Effector memory CD4-positive, alpha-beta T cell (primary cell): ENCODE measurements at places on chromosomes 7 and 10.

DNA sequence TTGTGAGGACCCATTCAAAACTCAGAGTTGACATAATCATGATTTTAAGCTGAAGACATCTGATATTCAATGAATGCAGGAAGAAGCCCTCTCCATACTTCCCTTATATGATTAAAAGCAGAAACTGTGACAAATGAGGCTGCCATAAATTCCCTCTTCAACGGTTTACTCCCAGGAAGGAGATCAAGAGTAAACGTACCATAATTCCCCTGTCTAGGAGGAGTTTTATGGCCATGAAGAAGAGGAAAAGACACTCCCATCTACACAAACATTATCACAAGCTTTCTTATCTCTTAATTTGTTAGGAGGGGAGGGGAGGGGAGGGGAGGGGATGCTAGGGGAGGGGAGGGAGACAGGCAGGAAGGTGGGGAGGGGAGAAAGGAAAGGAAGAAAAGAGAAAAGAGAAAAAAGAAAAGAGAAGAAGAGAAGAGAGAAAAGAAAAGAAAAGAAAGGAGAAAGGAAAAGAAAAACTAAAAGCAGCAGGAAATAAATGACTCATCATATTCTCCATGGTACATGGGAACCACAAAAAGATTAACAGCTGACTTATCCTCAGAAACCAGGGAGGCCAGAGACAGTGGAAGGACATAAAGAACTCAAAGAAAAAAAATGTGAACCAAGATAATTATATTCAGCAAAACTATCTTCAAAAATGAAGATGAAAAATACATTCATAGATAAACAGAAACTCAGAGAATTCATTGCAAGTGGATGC is 121.6 kb downstream of the ALOX5 start:
- no peak for DNase-seq

DNA sequence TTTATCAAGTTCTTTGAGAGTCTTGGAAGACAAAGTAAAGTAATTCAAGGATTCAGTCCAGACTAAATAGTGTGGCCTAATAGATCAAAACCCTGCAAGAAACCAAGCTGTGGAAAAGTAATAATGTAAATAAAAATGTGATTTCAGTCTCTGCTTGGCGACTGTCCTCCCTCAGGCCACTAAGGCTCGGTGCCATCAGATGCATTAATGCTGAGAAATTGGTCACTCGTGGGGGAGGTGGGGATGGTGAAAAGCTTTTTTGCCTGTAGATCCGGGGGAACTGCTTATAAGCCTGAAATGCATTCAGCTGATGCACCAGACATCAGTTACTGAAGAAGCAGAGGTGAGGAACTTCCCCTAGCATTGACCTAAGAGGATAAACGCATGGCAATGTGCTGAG is 182.6 kb upstream of the TBX20 start:
- no peak for DNase-seq

DNA sequence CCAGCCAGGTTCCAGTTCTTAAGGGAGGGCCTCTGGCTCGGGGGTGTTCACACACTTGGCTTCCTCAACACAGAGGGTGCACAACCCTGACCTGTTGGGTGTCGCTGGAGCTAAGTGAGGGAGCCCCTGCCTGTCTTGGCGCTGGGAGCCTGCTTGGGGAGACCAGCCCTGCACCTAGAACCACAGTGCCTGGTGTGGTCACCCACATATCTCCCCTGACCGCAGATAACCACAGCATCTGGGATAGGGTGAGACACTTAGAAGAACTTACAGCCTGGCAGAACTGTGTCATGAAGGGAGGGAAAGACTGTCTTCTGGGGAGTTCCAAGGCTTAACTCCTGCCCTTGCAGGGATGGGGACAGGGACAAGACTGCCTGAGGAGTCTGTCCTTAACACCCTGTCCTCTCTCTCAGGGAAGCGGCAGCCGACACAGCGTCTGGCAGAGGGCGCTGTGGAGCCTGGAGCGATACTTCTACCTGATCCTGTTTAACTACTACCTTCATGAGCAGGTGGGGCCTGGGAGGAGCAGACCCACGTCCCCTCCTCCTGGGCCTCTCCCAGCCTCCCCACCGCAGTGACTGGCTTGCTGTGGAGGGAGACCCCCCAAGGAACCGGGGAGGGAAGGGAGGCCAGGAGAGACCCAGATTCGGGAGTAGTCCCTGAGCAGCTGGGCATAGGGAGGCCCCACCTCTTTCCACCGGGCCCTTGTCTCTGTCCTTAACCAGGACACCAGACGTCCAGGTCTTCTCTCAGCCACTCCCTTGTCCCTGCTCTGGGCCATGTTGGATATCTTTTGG is 59.0 kb downstream of the PALD1 start:
- no peak for DNase-seq

- DNase-seq: no peak
These were observed 22.2 kb upstream of the CCL24 start for GRCh38 chr7:75835688-75836285.

- DNase-seq: peak; percentile 47
These were observed 116.6 kb downstream of the KLF6 start for GRCh38 chr10:3668276-3668965.

GRCh38 chr7:157438121-157439025 is 101.6 kb downstream of the DNAJB6 start:
- no peak for DNase-seq

GRCh38 chr10:80133206-80133605 is 676 bp downstream of the PLAC9 start:
- no peak for DNase-seq

GRCh38 chr7:22008087-22008486 is 62.4 kb upstream of the CDCA7L start:
- no peak for DNase-seq

DNA sequence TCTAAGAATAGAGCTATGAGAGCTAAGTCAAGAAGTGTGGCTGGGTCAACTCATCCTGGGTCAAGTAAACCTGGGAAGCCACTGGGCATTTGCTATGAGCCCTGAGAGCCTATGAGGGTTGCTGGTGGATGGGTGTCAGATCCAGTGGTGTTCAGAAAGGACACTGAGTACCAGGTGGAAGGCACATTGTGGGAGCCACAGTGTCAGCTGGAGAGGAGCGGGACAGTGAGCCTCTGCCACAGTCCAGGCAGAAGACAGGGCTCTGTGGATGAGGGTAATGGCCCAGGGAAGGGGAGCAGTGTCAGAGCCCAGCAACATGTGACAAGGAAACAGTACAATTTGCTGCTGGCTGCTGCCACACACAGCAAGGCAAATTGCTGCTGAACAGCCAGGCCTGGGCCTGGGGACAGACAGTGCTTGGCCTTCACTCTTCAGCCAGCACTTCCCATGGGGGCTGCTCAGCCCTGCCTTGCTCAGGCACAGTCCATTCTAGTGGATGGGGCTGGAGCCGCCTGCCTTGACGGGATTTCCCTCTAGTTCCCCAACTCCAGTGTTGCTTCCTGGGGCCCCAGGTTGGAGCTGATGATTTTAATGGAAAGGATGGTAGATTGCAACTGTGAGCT is 90.9 kb upstream of the CHST15 start:
- no peak for DNase-seq
